Stimulated activated CD4-positive, alpha-beta T cell treated with anti-CD3 and anti-CD28 coated beads, Interleukin-4, amount 100 ng/mL, for 24 hours (primary cell): ENCODE measurements at places on chromosomes 7 and 10.

GRCh38 chr7:47550788-47551470 lies 31.0 kb downstream of the TNS3 start:
- DNase-seq = no peak

DNA sequence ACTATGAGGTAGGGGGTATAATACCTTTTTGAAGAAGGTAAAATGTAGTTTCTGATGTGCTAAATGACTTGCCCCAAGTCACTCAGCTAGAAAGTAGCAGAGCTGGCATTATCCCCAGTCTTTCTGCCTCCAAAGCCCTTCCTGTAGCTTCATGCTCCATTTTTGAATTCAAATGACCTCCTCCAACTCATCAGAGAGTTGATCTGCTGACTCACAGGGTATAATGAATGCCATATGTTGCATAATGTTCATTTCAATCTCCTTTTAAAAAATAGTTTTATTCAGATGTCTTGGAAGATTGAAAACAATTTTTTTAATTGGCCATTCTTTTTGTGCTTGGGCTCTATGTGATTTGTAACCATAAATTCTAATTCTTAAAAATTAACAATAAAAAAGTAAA lies 272.8 kb upstream of the IMMP2L start:
- no peak for DNase-seq

GRCh38 chr7:106862317-106863089 lies 2.6 kb upstream of the PIK3CG start:
- DNase-seq = no peak

DNA sequence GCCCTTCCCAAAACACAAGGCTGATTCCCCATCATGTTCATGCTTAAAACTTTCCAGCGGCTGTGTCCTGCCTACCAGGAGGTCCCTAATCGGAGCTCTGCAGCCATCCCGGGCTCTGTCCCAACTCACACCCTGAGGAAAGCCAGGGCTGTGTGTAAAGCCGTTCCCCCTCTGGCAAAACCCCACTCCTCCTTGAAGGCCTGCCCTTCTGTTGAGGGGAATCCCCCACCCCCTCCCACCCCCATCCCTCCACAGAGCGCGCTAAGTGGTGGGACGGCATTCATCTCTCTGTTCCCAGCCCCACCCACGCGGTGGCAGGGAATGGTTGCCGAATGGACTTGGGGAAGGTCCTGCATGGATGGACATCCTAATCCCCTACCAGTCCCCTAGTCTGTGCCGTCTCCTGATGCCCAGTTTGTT lies 667 bp upstream of the TMEM120A start:
- DNase-seq = no peak

DNA sequence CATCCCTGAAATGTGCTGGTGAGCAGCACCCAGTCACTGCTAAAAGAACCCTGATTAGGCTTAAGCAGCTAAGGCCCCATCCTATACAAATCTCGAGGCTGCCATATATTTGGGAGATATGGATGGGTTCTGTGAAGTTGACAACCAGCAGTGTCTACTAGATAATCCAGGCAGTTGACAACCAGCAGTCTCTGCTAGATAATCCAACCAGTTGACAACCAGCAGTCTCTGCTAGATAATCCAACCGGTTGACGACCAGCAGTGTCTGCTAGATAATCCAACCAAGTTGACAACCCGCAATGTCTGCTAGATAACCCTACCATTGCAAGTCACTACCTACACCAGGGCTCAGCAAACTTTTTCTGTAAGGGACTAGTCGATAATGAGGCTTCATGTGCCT lies 58.3 kb upstream of the KDM7A start:
- no peak for DNase-seq

GRCh38 chr7:33596686-33597085 lies 308.7 kb upstream of the BMPER start:
- no peak for DNase-seq

GRCh38 chr10:70804421-70804808 lies 11.3 kb upstream of the SGPL1 start:
- DNase-seq = no peak

DNA sequence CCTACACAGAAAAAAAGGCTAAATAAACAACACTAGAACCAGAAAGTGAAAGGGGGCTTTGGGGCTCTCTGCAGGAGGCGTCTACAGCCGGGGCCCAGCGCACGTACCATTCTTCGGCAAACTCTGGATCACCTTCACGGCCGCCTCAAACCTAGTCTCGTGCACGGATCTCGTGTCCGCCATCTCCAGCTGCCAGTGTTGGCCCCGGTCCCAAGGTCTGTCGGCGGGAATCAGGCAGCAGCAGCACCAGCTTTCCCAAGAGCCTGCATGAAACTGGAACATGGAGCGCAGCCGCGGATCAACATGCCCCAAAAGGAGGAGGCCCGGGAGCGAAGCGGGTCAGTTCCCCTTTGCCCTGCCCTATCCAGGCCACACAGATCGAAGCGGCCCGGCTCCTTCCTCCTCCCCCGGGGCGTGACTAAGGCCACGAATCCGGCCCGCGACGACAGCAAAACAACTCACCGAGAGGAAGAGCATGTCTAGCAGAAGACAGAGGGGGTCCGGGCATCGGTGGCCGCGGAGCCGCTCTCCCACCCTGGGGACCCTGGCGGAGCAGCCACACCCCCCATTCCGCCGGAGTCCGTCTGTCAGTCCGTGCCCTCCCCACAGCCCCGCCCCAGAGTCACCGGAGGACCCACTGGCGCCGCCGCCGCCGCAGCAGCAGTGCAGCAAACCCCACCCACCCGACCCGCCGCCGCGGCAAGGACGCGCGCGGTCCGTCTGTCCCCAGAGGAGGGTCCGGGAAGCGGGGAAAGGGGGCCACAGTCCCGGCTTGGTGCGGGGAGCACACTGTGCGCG lies at the start of gene ACBD5:
Gene ACBD5 (minus strand): TSS at position 586 of the 798 bp plus-strand sequence. CDS start 109 bp downstream, at position 477.
- DNase-seq = peak; percentile 79

DNA sequence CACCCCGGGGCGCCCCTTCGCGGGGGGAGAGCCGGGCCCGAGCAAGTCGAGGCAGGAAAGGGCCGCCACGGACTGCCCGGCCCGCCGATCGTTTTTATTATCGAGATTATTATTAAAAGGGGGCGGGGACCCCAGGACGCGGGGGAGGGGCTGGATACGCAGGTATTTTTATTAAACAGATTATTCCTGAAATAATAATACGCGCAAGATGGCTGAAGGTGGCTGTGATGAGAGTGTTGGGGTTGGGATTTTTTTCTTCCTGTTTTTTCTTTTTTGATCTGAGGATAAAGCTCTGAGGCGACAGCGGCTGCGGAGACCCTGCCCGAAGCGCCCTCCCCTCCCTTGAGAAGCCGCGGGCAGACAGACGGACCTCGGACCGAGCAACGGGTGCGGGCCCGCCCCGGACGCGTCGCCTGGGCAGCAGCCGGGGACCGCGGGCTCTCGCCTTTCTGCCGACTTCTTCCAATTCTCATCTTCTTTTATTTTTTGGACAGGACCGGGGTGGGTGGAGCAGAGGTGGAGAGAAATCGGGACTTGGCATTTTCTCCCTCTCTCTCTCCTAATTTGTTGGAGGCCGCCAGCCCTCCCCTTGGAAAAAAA lies 1.4 kb upstream of the TRIM8 start:
- peak; percentile 44 for DNase-seq

DNA sequence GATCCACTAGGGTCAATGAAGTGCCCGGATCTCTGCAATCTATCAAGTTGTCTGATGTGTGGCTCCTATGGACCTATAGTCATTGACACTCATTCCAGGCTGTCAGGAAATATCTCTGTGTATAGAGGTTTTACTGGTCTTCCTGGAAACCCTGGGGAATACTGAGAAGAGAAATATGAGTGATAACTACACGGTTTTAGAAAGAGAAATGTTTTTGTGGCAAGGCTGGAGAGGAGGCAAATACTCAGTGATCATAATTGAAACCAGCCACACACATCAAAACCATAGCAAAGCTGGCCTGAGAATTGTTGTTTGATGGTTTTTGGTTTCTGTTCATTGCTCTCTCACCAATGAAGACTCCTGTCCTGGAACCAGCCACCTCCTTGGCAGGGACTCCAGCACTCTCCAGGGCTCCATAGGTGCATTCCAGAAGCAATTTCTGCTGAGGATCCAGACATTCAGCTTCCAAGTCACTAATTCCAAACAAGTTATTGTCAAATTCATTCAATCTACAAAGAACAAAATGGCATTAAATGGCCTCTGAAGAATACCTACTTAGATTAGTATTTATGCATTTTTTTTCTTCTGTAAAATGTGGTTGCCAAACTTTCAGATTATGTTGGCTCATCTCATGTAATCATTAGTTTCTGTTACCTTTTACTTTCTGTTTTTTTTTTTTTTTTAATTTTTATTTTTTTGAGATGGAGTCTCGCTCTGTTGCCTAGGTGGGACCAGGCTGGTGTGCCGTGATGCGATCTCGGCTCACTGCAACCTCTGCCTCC lies 108.6 kb upstream of the ABI1 start:
- DNase-seq = no peak

- DNase-seq = no peak
Observed at GRCh38 chr7:39882148-39882784, 67.8 kb upstream of the CDK13 start.
